ENCODE measurements at places on chromosomes 12 and 14.

- no peak for DNase-seq
Observed at GRCh38 chr12:105548626-105549025, 218.1 kb downstream of the C12orf75 start.

GRCh38 chr14:72878746-72879145 lies 15.2 kb downstream of the DPF3 start:
- DNase-seq, result no peak

DNA sequence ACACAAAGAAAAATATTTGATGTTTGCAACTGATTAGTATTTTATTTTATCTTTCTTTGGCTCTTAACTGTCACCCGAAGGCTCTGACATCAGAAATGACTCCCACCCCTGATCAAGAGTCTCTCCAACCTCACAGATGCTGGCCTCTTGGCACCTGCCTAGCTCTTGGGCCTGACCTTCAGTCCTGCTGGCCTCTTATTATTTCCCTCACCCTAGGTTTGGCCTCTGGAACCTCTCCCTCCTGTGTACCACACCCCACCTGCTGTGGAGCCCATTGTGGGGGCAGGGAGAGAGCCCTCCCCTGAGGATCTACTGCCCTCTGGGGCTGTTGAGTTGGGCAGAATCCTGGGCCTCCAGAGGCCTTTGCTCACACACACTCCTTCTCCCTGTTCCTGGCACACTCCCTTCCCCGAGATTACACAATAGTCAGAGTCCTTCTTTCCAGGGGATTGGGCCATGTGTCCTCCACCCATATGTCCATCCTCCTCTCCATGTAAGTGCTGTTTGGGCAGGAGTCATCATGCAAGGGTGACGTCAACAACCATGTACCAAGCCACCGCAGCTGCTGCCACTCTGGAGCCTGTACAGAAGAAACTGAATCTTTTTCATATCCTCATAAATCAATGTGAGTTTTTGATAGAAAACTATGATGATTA lies 124.3 kb downstream of the RASSF9 start:
- DNase-seq, result no peak

- no peak for DNase-seq
Observed at GRCh38 chr12:62848418-62848817, 86.5 kb downstream of the PPM1H start.

DNA sequence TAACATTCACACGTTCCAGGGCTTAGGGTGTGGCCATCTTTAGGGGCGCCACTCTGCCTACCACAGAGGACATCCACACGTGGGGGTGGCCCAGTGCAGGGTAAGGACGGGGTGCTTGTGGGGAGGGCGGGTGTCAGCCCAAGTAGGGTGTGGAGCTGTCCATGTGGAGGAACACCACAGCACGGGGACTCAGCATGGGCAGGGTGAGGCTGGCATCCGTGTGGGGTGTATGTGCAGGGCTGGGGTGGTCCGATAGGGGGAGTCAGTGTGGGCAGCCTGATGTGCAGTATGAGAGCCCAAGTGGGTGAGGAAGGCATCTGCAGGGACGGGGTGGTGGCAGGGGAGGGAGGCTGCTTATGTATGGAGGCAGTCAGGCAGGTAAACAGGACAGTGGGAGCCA lies 17.7 kb downstream of the PSMC1 start:
- no peak for DNase-seq

GRCh38 chr14:90538716-90539495 lies 142.1 kb downstream of the CALM1 start:
- DNase-seq, result no peak

Data from activated naive CD8-positive, alpha-beta T cell treated with anti-CD3 and anti-CD28 coated beads for 36 hours (primary cell).